Hindlimb muscle (tissue), 1 donor: ENCODE measurements at places on chromosomes 1 and 21. TPM values are rescaled to one million over a fixed set of nuclear protein-coding genes. Genes with fewer than 3 reads are reported as not detected.

DNA sequence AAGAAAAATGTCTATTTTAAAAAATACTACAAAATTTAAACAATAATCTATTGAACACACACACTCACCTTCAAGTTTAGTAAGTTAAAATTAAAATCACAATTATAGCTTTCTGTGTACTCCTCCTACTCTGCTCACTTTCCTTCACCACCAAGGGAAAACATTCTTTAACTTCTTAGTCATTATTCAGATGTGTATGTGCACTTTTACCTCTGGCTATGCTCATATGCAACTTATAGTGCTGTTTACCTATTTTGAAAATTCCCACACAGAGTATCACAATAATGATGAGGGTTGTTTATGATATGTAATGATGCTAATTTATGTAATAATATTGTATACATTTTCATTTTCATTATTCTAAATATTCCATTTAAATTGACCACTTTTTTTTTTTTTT, 661.4 kb downstream of the MRPL39 start:
- DNase-seq, result no peak

GRCh38 chr1:244603498-244603897, 49.4 kb upstream of the DESI2 start:
- peak; percentile 11 for DNase-seq

DNA sequence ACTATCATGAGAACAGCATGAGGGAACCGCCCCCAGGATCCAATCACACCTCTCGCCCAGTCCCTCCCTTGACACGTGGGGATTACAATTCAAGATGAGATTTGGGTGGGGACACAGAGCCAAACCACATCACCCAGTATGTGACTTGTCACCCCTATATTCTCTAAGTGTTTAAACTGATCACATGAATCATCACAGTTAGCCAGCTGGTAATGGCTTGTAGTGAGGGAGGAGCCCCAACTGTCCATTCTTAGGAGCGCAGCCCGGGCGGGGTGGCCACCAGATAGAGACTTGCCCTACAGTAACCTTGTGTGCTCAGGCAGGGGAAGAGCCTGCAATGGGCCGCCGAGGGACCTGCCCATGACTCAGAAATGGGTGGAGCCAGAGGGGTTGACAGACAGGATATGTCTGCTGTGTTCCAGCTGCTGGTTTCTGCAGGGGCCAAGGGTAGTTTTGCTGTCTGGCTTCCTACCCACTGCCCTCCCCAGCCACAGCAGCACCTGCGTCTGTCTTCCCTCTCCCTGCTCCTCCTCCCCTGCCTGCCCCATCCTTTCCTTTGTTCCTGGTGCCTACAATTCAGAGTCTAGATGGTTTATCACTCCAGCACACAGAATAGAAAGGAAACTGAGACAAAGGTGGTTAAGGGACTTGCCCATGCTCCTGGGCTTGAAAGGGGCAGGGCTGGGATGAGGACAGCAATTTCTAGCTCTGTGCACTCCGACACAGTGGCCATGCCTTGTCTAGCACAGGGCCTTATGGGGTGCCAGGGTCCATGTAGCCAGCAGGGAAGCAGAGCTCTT, 9.2 kb downstream of the ABCG1 start:
- peak; percentile 58 for DNase-seq

GRCh38 chr1:71304125-71304524, 223.3 kb upstream of the ZRANB2 start:
- DNase-seq, result no peak

GRCh38 chr1:116826818-116827606, 72.8 kb downstream of the CD2 start:
- DNase-seq, result no peak

DNA sequence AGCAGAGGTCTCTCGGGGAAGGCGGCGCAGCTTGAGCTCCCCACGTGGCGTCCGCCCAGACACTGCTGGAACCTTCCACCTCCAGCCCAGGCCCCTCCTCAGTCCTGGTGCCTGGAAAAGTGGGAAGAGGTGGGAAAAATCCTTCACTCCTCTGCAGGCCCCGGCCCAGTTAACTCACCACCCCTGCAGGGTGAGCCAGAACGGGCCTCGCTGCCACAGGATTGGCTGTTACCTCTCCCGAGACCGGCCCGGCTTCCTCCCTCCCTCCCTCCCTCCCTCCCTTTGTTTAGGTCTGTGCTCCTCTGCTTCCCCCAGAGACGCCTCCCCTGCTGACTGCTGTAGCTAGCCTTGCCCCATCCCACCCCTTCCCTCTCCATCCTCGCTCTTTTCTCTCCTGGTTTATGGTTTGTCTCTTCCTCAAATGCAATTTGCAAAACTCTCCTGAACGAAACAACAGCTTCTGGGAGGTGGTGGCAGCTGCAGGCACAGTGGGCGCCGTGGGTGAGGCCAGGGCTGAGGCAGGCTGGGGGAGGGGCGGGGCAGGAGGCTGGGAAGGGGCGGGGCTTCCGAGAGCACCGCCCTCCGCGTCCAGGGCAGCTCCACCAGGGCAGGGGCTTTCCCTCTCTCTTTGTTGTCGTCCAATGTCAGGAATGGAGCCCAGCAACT, 6.5 kb downstream of the CAPN9 start:
- DNase-seq, result no peak

GRCh38 chr1:227947676-227948492, at the start of gene WNT9A:
TSS of gene WNT9A (minus strand) at chr1:227947932. CDS start at chr1:227947887, 45 bp downstream.
- DNase-seq, result peak; percentile 86

- no peak for DNase-seq
These were observed 9.3 kb downstream of the KANK4 start for GRCh38 chr1:62309906-62310305.

GRCh38 chr1:68401506-68401905, 48.2 kb downstream of the RPE65 start:
- no peak for DNase-seq

DNA sequence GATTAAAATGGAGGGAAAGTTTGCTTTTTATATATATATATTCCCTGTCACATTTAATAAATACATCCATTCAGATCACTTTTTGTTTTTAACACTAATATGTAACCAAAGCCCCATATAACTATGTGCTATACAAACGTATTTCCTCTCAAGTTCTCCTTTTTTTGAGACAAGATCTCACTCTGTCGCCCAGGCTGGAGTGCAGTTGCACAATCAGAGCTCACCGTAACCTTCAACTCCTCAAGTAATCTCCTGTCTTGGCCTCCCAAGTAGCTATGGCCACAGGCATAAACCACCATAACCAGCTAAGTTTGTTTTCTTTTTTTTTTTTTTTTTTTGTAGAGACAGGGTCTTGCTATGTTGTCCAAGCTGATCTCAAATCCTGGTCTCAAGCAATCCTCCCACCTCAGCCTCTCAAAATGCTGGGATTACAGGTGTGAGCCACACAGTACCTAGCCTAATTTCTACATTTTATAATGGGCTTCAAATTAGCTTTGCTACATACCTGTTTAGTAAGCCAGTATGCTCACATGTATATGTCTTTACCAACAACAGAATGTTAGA, 120.0 kb downstream of the TGFBR3 start:
- DNase-seq, result no peak

GRCh38 chr21:45993210-45994085, 11.9 kb downstream of the COL6A1 start:
- no peak for DNase-seq

- DNase-seq, result no peak
These were observed 12.0 kb upstream of the SMIM12 start for GRCh38 chr1:34871443-34872132.

GRCh38 chr1:167501515-167502191, 16.7 kb downstream of the CD247 start:
- no peak for DNase-seq

DNA sequence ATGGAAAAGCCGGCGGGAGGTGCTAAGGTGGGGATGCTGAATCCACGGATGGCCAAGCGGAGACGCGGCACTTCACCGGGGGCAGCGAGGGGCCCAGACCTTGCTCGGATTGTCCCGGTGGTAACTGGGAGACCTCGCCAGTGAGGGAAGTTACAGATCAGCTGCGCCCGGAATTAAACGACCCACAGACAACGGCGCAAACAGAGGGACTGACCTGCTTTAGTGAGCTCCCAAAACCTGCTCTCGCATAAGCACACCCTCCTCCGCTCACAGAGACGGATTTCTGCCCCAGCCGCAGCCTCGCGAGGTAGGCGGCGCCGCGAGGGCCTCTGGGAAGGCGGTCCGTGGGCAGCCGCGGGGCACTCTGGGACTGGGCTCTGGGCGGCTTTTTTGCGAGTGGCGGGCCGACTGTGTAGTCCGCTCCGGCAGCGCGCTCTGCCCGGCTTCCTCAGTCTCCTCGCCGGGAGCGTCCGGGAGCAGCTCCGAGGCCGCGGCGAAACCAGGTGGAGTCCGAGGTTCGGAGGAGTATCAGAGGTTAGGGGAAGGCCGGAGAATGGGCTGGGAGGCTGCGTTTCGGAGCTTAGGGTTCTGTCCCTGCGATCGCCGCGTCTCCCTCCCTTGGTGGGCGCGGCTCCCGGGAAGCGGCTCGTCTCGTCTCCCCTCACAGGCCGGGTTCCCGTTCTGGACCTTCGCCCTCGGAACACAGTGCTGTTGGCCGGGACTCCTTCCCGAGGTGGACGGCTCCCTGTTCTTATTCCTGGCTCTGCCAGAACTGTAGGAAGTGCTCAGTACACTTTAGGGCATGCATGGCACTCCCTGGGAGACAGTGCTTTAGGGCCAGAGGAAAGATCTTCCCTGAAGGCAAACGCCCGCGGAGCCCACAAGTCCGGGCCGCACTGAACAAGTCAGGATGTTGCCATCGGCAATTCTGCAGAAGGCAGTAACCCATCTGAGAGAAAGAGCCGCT, at the start of gene EXO5:
Gene EXO5, plus strand, starts transcription at position 393 of the 967 bp plus-strand sequence. CDS start 5,778 bp downstream, outside the sequence.
- peak; percentile 80 for DNase-seq

DNA sequence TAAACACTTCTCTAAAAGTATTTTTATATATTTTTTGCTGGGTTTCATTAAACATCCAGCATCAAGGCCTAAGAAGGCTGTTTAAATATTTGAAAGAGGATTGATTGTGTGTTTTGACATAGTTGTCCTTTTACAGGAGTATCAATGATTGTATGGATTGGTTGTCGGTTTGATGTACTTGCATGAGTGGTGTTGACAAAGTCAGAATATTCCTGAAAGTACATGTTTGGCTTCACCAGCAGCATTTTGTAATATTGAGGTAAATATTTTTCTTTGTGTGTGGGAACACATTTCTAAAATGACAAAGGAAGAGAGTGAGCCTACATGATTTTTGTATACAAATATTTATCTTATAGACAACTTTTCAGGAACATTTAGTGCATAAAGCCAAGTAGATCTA, 269.7 kb downstream of the PTBP2 start:
- no peak for DNase-seq

DNA sequence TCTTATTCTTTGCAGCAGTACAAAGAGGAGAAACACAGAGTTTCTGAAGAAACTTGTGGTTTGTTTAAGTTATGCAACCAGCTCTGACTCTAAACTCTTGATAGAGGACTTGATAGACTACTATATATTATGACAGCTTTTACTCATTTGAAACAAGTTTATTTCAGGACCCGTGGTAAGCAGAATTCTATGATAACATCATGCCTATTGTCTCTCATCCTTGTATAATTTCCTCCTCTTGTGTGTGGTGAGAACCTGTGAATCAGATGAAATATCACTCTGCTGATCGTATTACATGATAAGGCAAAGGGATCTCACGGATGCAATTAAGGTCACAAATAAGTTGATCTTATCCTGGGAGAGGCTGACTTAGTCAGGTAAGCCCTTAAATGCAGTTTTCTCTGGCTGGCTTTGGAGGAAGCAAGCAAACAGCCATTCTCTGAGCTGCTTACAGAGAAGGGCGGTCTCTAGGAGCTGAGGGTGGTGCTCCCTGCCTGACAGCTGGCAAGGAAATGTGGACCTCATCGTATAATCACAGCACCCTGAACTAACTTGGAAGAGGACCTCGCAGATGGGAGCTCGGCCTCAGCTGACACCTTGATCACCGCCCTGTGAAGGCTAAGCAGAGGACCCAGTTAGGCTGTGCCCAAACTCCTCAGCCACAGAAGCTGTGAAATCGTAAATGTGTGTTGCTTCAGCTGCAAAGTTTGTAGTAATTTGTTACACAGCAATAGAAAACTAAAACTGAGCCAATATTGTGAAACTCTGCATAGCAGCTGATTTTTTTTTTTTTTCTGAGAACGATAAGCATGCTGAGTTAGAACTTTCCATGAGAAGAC, 151.1 kb upstream of the DPT start:
- peak; percentile 42 for DNase-seq

DNA sequence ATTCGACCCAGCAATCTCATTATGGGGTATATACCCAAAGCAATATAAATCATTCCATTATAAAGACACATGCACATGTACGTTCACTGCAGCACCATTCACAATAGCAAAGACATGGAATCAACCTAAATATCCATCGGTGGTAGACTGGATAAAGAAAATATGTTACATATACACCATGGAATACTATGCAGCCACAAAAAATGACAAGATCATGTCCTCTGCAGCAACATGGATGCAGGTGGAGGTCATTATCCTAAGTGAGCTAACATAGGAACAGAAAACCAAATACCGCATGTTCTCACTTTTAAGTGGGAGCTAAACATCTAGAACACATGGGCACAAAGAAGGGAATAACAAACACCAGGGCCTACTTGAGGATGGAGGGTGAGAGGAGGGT, 115.5 kb downstream of the PTPN14 start:
- DNase-seq, result no peak

- DNase-seq, result peak; percentile 58
These were observed 25.5 kb downstream of the CAPN9 start for GRCh38 chr1:230772457-230773395.

GRCh38 chr1:156797212-156797871, 19.3 kb downstream of the SH2D2A start:
- no peak for DNase-seq

DNA sequence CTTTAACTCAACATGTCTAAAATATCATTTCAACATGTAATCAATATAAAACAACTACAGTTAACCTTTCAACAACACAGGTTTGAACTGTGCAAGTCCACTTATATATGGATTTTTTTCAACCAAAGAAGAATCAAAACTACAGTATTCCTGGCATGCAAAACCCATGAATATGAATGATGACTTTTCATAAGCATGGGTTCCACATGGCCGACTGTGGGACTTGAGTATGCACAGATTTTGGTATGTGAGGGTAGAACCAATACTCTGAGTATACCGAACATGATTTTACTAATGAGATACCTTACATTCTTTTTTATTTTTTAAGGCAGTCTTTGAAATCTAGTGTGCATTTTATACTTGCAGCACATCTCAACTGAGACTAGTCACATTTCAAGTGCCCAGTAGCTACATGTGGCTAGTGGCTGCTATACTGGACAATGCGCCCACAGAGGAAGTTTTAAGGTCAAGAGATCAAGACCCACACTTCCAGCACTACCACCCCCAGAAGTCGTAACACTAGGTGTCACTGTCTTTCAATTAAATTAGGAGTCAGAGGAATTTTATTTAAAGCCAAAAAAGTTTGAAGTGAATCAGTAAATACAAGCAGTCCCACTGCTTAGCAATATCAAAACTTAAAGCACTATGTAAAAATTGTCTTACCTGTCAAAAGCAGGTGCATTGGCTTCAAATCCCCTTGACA, 40.0 kb downstream of the SYNJ1 start:
- DNase-seq, result no peak

NKAIN1 gene
- 1.8 TPM for polyA plus RNA-seq

KIF26B gene
- polyA plus RNA-seq, result 0.99 TPM

PEX19 gene
- polyA plus RNA-seq, result 45.3 TPM

APCS gene
- not detected for polyA plus RNA-seq

TNFRSF18 gene
- polyA plus RNA-seq, result 4.1 TPM

JAM2 gene
- polyA plus RNA-seq, result 50.0 TPM

NID1 gene
- 239 TPM for polyA plus RNA-seq

IQCC gene
- 3.8 TPM for polyA plus RNA-seq
